Left lung (tissue), 14 donors: ENCODE measurements at places on chromosomes 7 and 10. TPM values are rescaled to one million over a fixed set of nuclear protein-coding genes. Genes with fewer than 3 reads are reported as not detected.

- DNase-seq, result no peak
Observed at GRCh38 chr10:5888843-5889623, 660 bp downstream of the ANKRD16 start.

DNA sequence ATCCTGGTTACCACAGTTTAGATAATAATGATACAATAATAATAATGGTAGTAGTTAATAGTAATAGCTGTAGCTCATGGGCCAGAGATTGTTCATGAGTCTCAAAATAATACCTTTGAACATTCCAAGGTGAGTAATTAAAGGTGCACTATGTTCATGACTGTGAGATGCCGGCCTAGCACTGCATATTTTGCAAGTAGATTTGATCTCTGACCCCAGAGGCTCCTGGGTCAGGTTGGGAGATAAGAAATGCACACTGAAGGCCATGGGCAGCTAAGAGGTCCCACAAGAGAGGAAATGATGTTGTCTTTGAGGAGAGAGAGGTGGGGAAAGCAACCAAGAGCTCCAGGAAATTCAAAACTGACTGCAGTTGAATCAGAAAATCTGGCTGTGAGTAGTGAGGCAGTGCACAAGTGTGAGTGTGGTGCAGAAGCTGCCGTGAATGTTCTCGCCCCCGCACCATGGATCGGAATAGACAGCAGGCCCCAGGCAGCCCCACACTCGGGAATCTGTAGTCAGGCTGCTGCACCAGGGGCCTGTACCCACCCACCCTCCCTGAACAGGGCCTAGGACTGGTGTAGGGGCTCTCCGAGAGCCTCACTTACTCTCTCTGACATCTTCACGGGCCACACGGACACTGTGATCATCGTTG is 11.9 kb downstream of the CPXM2 start:
- no peak for DNase-seq

Gene AKR1C3
- 1.6 TPM for polyA plus RNA-seq

GRCh38 chr10:8444630-8445029 is 390.1 kb downstream of the GATA3 start:
- no peak for DNase-seq

Gene GARIN1A
- polyA plus RNA-seq, result 4.1 TPM

Gene ETV1
- 66.8 TPM for polyA plus RNA-seq

- no peak for DNase-seq
Observed at GRCh38 chr10:609868-610545, 79.5 kb downstream of the DIP2C start.

Gene GLI3
- 27.4 TPM for polyA plus RNA-seq

GRCh38 chr7:130993671-130994365 is 259.8 kb upstream of the KLF14 start:
- no peak for DNase-seq

DNA sequence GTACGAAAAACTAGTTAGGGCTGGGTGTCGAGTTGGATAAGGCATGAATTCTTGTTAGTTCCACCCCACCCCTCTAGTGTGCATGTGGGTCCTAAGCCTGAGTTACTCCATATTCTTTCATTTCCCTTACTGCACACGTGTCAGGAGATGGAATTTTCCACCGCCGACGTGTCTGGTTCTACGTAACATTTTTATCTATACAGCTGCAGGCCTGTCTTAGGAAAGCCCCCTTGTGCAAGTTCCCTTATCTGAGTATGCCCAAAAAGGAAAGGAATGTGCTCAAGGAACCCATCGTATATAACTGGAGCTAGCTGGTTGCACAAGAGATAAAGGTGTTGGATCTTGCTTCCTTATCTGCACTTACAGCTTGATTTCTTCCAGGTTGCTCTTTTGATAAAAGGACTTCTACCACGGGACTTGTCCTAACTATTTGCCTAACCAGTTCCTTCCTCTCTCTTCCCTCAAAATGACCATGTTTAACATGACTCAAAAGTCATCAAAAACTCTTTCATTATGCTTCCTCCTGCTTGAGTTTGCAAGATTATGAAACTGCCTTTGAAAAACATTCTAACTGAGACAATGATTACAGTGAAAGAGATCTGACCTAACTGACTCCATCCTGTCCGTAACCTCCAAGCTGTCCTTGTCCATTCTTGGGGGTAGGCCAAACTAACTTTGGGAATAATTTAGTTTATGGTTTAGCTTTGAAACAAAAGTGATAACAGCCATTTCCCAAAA is 181.4 kb downstream of the AKR1D1 start:
- DNase-seq, result no peak

- DNase-seq, result no peak
Observed at GRCh38 chr7:156261581-156261980, 379.0 kb upstream of the RNF32 start.

DNA sequence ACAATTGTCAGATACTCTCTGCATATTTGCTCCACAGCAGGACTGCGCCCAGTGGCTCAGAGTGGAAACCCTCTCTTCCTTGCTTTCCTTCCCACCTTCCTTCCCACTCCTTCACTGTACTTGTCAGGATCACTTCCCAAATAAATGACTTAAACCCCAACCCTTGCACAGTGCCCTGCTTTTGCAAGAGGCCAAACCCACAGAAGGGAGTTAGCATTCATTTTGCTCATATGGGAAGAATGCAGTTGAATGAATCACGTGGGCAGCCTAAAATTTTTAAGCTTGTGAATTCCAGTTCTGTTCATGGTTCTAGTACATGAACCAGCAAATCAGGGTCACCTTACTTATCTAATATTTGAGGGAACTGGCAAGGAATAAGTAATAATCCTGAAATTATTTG is 47.7 kb upstream of the SFMBT2 start:
- no peak for DNase-seq

- no peak for DNase-seq
Observed at GRCh38 chr10:124697837-124698544, 46.2 kb downstream of the FAM53B start.

Gene ORAI2
- polyA plus RNA-seq, result 11.6 TPM

DNA sequence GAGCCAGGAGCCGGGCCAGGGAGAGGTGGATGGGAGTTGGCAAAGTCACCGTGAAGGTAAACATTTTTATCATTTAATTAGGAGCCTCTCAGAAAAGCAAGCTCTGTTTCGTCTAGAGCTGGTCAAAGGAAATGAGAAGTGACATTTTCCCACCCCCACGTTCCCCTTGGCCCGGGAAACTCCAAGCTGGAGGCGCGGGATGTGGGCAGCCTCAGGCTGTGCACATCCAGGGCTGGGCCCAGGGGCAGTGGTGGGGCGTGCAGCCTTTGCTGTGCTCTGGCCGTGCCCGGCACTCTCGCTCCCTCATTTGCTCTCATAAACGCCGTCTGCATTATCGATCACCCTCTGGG is 135.6 kb upstream of the RET start:
- no peak for DNase-seq

DNA sequence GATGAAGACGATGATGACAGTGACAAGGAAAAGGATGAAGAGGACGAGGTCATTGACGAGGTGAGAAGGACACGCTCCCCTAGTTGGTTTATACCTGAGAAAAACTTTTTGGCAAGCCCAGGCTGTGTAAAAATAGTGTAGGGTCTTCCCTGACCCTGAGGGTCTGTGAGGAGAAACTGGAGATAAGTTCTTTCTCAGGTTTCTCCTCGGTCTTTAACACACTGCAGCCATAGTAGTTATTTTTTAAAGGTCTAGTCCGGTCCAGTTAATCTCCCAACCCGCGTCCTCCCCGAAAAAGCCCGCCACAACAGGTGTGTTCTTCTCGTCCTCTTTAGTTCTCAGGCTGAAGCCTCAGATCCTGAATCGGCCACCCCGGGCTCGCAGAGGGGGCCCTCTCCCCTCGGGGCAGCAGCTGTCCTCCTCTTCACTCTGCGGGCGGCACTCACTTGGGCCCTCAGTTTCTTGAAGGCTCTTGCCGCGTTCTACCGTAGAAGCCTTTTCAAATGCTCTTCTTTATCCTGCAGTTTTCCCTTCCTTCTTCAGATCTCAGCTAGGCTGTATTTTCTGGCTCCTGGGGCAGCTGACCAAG is 411 bp downstream of the BCCIP start:
- DNase-seq, result no peak

Gene NSUN6
- 31.8 TPM for polyA plus RNA-seq

Gene BZW2
- polyA plus RNA-seq, result 74.6 TPM

- DNase-seq, result no peak
Observed at GRCh38 chr10:2208106-2208505, 470.8 kb upstream of the ADARB2 start.

Gene ABCC2
- 1.3 TPM for polyA plus RNA-seq

DNA sequence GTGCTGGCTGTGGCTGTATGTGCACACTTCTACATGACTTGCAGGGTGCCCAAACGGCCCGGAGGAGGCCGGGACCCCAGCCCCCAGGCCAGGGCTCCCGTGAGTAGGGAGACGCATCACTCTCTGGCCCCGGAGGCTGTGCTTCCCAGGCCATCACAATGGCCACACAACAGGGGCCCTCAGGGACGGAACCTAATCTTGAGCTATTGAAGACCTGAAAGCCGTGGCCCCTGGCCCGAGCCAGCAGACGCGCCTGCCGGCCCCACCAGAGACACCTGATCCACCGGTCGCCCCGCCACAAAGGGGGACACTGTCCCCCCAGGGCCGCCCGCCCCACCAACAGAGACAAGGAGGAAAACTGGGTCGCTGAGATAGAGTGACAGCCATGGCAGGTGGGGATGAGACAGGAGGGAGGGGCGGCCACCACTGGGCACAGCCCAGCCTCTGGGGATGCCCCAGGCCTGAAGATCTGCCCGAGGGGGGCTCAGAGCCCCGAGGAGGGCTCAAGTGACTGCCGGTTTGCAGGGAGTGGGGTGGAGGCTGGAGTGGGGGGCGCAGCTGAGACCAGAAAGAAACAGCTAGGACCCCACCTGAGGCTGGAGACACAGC is 10.2 kb upstream of the LFNG start:
- DNase-seq, result no peak

Gene NPSR1
- not detected for polyA plus RNA-seq

Gene TMEM209
- polyA plus RNA-seq, result 18.8 TPM

GRCh38 chr10:66085906-66086305 is 839.9 kb upstream of the LRRTM3 start:
- no peak for DNase-seq

Gene RSPH10B2
- 5.7 TPM for polyA plus RNA-seq

GRCh38 chr7:3558400-3558799 is 257.3 kb downstream of the SDK1 start:
- peak; percentile 48 for DNase-seq

DNA sequence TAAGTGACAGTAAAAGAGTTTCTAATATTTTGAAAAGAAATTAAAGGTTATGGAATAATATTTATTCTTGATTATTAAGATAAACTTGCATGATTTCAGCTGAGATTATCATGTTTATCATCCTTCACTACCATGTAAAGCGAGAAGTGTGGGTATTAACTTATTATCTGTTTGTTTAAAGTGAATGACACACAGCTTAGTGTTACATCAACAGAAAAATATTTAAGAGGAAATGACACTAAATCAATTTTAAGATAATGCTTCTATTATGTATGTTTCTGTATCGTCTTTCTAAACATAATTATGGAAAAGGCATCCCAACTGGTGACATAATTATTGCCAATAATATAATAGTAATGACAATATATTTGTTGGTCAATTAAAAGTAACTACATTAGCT is 213.1 kb downstream of the PCDH15 start:
- DNase-seq, result no peak

- no peak for DNase-seq
Observed at GRCh38 chr10:125739994-125740679, 20.6 kb downstream of the EDRF1 start.

GRCh38 chr10:1287971-1288401 is 231.8 kb downstream of the WDR37 start:
- no peak for DNase-seq

DNA sequence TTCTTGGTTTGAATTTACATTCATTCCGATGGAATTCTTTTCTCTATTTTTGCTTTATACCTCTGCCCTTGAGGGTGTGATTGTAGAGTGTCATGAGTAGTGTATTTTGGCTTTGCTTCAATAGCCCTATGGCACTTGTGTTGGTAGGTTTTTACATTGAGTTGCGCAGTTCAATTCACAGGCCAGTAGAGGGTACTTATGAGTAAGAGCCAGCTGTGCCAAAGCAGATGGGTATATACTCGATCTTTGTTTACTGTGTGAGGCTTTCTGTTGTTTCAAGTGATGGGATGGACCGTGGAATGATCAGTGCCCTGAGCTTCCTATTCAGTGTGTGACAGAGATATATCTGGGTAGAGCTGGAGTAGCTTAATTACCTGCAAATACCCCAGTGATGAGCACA is 4.3 kb upstream of the AKR1C3 start:
- DNase-seq, result peak; percentile 21

DNA sequence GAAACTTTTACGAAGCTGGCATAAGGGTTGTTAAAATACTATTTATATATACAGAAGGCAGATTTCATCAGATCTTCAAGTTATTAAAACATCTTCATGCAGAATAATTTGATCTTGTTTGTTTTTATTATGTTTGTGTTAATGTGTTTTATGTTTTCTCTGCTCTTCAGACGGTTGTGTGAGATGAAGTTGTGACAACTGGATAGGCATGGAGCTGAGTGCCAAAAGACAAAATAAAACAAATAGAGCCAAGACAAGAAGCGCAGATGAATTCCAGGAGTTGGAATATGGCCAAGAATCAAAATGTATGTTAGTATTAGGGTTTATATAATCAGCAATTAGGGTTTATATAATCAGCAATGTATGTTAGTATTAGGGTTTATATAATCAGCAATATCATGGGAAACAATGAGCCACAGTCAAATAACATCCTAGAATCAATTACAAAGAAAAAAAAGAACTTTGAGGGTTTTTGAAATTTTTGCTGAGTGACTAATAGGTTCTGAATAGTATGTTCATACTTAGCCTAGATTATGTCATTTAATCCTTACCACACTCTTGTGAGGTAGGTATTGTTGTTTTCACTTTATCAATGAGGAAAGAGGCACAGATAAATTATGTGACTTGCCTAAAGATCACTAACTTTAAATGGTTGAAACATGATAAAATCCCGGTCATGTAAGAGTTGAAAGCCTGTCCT is 488.0 kb upstream of the STEAP1 start:
- DNase-seq, result no peak
